ENCODE measurements at places on chromosomes 12 and 14. TPM values are rescaled to one million over a fixed set of nuclear protein-coding genes. Genes with fewer than 3 reads are reported as not detected.

DNA sequence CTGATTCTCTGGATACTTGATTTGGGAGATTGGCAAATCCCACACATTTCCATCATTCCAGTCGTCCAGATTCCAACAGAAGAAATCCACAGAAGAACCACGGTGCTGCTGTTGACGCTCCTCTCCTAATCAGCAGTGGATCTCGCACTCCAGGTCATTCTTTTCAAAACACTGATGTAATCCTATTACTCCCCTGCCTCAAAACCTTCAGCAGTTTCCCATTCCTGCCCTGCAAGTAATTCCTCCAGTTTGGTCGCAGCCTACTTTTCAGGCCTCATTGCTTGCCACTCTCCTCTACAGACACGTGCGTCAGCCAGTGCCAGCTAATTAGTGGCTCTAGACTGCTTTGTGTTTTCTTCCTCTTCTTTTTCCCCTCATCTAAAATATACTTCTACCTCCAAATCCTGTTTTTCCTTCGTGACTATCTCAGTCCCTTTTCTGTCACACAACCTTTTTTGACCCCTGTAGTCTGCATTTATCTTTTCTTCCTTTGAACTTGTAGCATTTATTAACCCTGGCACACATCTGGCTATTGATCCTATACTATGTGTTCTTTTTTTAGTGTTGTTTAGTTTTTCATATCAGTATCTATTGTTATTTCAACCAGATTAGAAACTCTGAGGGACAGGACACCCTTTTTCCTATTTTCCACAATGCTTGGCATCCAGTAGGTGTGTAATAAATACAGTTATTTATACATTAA is 36.8 kb downstream of the PRORP start:
- H3K36me3 ChIP-seq = peaks cover 22% of the 10 kb centered on the region
- peaks cover 8% of the 10 kb centered on the region for H3K4me1 ChIP-seq
- H3K27ac ChIP-seq = no peak overlapping the region
- DNase-seq = peak; percentile 49

DNA sequence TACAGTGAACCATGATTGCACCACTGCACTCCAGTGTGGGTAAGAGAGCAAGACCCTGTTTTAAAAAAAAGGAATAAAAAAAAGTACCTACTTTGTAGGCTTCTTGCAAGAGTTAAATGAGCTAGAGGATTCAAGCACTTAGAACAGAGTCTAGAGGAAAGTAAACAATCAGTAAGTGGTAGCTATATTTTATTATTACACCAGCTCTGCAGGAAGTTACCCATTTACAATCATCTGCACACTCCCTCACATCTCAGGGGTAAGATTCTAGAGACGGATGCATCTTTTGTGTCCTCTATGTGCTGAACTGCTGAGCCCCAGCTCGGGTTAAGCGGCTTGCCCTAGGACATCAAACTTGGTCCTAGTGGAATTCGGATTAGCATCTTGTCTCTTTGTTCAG is 67.3 kb downstream of the KCNK10 start:
- peaks cover 9% of the 10 kb centered on the region for H3K27me3 ChIP-seq
- H3K36me3 ChIP-seq = no peaks in the 10 kb centered on the region
- H3K4me3 ChIP-seq = no peak overlapping the region
- no peak overlapping the region for H3K27ac ChIP-seq

- no peak overlapping the region for H3K27ac ChIP-seq
- no peaks in the 10 kb centered on the region for H3K36me3 ChIP-seq
- peaks cover 3% of the 10 kb centered on the region for H3K4me1 ChIP-seq
- no peak for DNase-seq
These were observed 21.0 kb upstream of the CIPC start for GRCh38 chr14:77077040-77077439.

GRCh38 chr12:50641566-50641965 is 122.3 kb upstream of the ATF1 start:
- H3K4me1 ChIP-seq = no peaks in the 10 kb centered on the region
- H3K36me3 ChIP-seq = peaks cover 21% of the 10 kb centered on the region
- H3K27me3 ChIP-seq = no peaks in the 10 kb centered on the region
- H3K4me3 ChIP-seq = no peak overlapping the region
- DNase-seq = peak; percentile 73

The CCDC85C gene
- total RNA-seq = 46.6 TPM

The TSPAN19 gene
- not detected for total RNA-seq

GRCh38 chr12:30877105-30877875 is 49.3 kb upstream of the TSPAN11 start:
- H3K27ac ChIP-seq = no peak overlapping the region
- H3K27me3 ChIP-seq = peaks cover 10% of the 10 kb centered on the region
- DNase-seq = no peak
- H3K36me3 ChIP-seq = no peaks in the 10 kb centered on the region

- no peak overlapping the region for H3K27ac ChIP-seq
- H3K4me1 ChIP-seq = no peaks in the 10 kb centered on the region
- DNase-seq = peak; percentile 17
- H3K36me3 ChIP-seq = no peaks in the 10 kb centered on the region
- H3K4me3 ChIP-seq = no peak overlapping the region
- H3K27me3 ChIP-seq = no peaks in the 10 kb centered on the region
These were observed 411.1 kb downstream of the TMEM121 start for GRCh38 chr14:105937253-105938054.

DNA sequence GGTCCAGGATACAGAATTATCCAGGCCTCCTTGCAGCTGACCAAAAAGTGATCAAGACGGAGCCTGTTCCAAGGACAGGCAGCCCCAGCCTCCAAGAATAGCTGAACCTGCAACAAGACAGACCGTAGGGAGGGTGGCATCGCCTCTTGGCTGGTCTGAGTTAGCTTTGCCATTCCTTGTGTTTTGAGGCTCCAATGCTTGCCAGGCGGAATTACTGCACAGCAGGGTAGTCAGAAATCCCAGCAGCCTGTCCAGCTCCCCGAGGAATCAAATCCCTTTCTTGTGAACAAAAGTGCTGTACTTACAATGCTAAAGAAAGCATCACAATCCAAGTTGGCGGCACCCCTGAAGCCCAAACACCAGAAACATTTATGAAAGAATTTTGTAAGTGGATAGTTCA is 246.9 kb downstream of the TMEM132C start:
- no peaks in the 10 kb centered on the region for H3K27me3 ChIP-seq
- H3K4me3 ChIP-seq = no peak overlapping the region
- H3K27ac ChIP-seq = peak overlapping the region; percentile 30
- no peaks in the 10 kb centered on the region for H3K4me1 ChIP-seq
- peak; percentile 45 for DNase-seq
- no peaks in the 10 kb centered on the region for H3K36me3 ChIP-seq

DNA sequence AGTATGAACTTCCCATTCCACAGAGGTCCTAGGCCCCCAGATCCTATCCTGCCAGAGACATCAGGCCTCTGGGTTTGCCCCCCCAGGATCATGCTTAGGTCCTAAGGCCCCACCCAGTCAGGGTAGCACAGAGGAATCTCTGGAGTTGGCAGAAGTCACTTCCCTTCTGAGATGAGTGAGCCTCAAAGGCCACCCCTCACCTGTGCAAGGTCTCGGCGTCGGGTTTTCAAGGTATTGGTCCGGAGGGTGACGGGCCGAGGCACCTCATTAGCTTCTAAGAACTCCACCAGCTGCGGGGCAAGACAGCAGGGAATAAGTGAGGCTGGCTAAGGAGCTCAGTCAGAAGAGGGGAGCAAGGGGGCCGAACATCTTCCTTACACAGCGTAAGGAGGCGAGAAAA is 5.2 kb downstream of the NOP2 start:
- H3K27me3 ChIP-seq = no peaks in the 10 kb centered on the region
- peaks cover 78% of the 10 kb centered on the region for H3K36me3 ChIP-seq
- no peak overlapping the region for H3K4me3 ChIP-seq
- no peak overlapping the region for H3K27ac ChIP-seq
- no peaks in the 10 kb centered on the region for H3K4me1 ChIP-seq
- no peak for DNase-seq

- H3K36me3 ChIP-seq = no peaks in the 10 kb centered on the region
- H3K4me3 ChIP-seq = peak overlapping the region; percentile 41
- peaks cover 17% of the 10 kb centered on the region for H3K4me1 ChIP-seq
- no peak for DNase-seq
- no peaks in the 10 kb centered on the region for H3K27me3 ChIP-seq
- H3K27ac ChIP-seq = no peak overlapping the region
These were observed 298.0 kb downstream of the RMST start for GRCh38 chr12:97760601-97761000.

The CDCA3 gene
- total RNA-seq = 71.4 TPM

DNA sequence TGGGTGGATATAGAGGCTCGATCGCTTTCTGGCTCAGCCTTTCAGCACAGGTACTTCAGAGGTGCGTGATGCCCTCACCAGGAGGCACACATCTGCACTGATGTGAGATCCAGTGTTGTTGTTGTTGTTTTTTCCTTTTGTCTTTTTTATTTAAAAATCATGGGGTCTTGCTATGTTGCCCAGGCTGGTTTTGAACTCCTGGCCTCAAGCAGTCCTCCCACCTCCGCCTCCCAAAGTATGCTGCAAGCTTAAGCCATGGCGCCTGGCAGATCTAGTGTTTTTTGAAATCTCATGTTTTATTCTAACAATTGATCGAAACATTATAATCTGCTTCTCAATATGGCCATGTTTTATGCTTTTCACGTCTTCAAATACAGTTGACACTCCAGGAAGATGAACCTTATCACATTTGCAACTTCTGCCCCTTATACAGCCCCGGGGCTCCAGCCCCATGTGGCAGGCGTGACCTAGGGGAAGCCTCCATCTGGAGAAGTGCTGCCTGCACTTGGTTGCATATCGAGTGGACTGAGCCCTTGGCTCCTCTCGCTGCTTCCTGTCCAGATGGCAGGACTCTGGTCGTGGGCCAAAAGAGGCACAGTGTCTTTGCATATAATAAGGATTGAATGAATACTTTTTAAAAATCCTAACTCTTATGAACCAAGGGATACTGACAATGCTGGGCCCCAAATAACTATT is 71.7 kb downstream of the TRAF3 start:
- no peak for DNase-seq
- no peak overlapping the region for H3K4me3 ChIP-seq
- no peaks in the 10 kb centered on the region for H3K36me3 ChIP-seq
- H3K27ac ChIP-seq = peak overlapping the region; percentile 2

- DNase-seq = no peak
- H3K4me3 ChIP-seq = no peak overlapping the region
- no peak overlapping the region for H3K27ac ChIP-seq
- H3K4me1 ChIP-seq = no peaks in the 10 kb centered on the region
- H3K27me3 ChIP-seq = no peaks in the 10 kb centered on the region
These were observed 10.1 kb downstream of the EIF5 start for GRCh38 chr14:103343905-103344797.

DNA sequence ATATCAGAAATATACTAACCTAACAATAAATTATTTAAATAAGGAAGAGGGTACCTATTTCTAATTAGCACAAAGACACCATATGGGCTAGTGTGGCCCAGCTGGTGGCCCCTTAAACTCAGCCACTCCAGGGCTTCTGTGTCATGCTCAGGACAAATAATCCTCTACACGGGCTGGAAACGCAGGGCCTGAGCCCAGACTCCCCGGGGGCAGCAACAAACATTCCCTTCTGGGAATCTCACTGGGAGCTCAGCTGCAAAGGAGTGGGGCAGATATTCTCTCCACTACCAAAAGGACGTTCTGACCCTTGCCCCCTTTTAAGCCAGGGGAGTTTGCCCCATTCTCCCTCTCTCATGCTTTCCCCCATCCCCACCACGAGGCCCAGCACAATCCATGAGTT is 43.7 kb upstream of the ELK3 start:
- H3K4me1 ChIP-seq = no peaks in the 10 kb centered on the region
- H3K27me3 ChIP-seq = no peaks in the 10 kb centered on the region
- H3K36me3 ChIP-seq = no peaks in the 10 kb centered on the region
- no peak overlapping the region for H3K27ac ChIP-seq
- no peak for DNase-seq

DNA sequence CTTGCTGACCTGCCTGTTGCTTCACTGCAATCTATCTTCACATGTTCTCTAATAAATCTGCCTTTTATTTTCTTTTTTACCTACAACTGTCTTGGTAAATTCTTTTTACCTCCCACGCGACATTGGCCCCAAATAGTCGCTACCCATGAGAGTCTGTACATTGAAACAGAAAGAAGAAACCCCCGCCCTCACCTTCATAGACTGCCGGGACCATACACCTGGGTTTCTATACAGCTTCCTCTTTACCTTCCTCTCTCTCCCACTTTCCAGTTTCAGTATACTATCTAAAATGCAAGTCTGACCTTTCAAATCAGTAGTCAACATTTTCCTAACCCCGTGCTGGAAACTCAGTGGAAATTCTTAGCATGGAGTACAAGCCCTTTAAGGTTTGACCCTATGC is 4.8 kb downstream of the SLC8A3 start:
- DNase-seq = no peak
- H3K36me3 ChIP-seq = no peaks in the 10 kb centered on the region
- H3K27ac ChIP-seq = no peak overlapping the region

DNA sequence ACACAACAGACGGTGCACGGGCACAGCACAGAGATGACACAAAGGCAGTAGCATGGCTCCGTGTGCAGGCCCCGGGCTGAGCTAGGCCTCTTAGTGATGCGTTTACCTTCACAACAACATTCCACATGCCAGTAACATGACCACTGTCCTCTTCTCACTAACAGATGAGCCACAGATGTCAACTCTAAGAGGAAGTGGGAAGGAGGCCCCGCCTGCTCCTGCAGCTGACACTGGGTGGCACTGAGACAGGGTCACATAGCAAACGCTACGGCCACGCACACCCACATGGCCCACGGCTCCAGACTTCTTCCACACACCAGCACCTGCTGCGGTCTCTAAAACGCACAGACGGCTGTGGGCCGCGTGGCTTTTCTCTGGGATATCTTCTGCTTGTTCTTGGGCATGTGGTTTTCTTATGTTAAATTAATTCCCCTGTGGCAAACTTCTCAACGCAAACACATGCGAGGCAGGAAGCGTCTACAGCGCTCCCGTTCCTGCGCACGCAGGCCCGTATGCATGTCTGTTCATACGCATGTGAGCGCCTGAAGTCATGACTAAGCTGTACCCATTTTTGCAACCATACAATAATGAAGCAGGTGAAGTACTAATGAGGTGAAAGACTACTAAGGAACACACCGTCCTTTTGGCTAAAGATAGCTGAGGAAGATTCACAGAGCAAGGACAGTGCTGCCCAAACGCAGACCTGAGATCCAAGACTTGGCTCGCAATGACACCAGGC is 26.8 kb downstream of the AMN start:
- H3K4me1 ChIP-seq = no peaks in the 10 kb centered on the region
- H3K27me3 ChIP-seq = no peaks in the 10 kb centered on the region
- no peak overlapping the region for H3K4me3 ChIP-seq
- H3K36me3 ChIP-seq = peaks cover 64% of the 10 kb centered on the region
- DNase-seq = no peak

The KCNJ8 gene
- total RNA-seq = 0.93 TPM

Data from endodermal cell (in vitro differentiated cells).